ENCODE measurements at places on chromosomes 5 and 9. TPM values are rescaled to one million over a fixed set of nuclear protein-coding genes. Genes with fewer than 3 reads are reported as not detected.

EMB gene
- 70.5 TPM for total RNA-seq

PCBD2 gene
- 15.7 TPM for total RNA-seq

CNTNAP3 gene
- total RNA-seq: not detected

CRHBP gene
- not detected for total RNA-seq

ENTR1 gene
- 24.1 TPM for total RNA-seq

ANKRD33B gene
- total RNA-seq: 18.9 TPM

FBXO10 gene
- 8.7 TPM for total RNA-seq

DROSHA gene
- total RNA-seq: 105 TPM

BHMT gene
- not detected for total RNA-seq

FOXE1 gene
- total RNA-seq: not detected

FST gene
- total RNA-seq: not detected

- H3K27me3 ChIP-seq: no peaks in the 10 kb centered on the region
- H3K4me3 ChIP-seq: peak overlapping the region; percentile 96
- peak overlapping the region; percentile 57 for H3K27ac ChIP-seq
- H3K4me1 ChIP-seq: peaks cover 51% of the 10 kb centered on the region
Measured at GRCh38 chr5:139650031-139650688, 2.0 kb downstream of the CXXC5 start.

GRCh38 chr9:98363644-98364043, 108.2 kb upstream of the TBC1D2 start:
- H3K27me3 ChIP-seq: peaks cover 19% of the 10 kb centered on the region
- DNase-seq: peak; percentile 5
- no peak overlapping the region for H3K4me3 ChIP-seq
- H3K27ac ChIP-seq: no peak overlapping the region

- no peak overlapping the region for H3K4me3 ChIP-seq
- H3K27me3 ChIP-seq: no peaks in the 10 kb centered on the region
- no peak for DNase-seq
Measured at GRCh38 chr5:177354711-177355110, 3.0 kb upstream of the RGS14 start.

DNA sequence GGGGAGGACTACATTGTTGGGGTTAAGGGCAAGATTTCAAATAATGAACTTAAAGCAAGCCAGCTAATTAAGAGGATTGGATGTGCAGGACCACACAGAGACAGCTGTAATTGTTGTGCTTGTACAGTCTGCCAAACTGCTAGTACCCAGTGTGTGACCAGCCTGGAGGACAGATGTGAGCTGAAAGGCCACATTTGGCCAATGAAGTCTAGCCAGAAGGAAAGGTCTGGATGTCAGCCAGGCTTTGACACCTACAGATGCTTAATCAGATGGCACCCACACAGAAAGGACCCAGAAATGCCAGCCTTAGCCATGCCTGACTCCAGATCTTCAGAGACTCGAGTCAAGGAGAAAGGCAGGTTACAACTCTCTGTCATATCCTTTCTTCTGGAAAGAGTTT, 491.1 kb downstream of the KIF4B start:
- no peaks in the 10 kb centered on the region for H3K36me3 ChIP-seq
- no peak overlapping the region for H3K4me3 ChIP-seq
- H3K4me1 ChIP-seq: no peaks in the 10 kb centered on the region

GRCh38 chr5:82275216-82275664, 2.9 kb downstream of the RPS23 start:
- peak overlapping the region; percentile 56 for H3K27ac ChIP-seq
- H3K4me3 ChIP-seq: peak overlapping the region; percentile 38
- H3K4me1 ChIP-seq: peaks cover 44% of the 10 kb centered on the region
- no peaks in the 10 kb centered on the region for H3K27me3 ChIP-seq

DNA sequence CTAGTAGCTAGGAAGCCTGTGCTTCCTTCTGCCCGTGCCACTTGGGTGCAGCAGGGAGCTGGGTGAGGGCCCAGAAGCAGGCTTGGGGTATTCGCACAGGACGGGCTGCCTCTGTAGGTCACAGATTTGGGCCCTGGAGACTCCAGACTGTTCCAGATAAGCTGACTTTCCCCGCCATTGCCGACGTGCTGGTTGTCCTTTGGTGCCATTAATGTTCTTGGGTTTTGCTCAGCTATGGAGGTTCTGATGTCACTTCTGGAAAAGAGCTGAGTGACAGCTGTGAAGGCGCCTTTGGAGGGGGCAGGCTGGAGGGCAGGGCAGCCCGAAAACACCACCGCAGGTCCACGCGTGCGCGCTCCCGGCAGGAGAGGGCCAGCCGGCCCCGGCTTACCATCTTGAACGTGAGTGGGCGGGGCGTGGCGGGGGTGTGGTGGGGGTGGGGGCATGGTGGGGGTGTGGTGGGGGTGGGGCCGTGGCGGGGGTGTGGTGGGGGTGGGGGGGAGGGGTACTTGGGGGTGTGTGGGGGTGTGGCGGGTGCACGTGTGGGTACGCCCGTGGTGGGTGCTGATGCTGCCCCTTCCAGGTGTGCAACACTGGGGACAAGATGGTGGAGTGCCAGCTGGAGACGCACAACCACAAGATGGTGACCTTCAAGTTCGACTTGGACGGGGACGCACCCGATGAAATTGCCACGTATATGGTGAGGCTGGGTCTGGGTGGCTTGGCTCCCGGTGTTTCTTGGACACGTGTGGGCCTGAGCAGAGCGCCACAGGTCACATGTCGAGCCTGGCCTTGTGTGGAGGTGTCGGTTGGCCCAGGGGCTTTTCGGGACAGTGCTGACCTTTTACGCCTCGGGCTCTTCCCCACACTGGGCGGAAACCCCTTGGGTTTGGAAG, 79.6 kb downstream of the WNK2 start:
- no peaks in the 10 kb centered on the region for H3K4me1 ChIP-seq
- DNase-seq: no peak
- no peaks in the 10 kb centered on the region for H3K27me3 ChIP-seq
- H3K27ac ChIP-seq: no peak overlapping the region
- no peak overlapping the region for H3K4me3 ChIP-seq

DNA sequence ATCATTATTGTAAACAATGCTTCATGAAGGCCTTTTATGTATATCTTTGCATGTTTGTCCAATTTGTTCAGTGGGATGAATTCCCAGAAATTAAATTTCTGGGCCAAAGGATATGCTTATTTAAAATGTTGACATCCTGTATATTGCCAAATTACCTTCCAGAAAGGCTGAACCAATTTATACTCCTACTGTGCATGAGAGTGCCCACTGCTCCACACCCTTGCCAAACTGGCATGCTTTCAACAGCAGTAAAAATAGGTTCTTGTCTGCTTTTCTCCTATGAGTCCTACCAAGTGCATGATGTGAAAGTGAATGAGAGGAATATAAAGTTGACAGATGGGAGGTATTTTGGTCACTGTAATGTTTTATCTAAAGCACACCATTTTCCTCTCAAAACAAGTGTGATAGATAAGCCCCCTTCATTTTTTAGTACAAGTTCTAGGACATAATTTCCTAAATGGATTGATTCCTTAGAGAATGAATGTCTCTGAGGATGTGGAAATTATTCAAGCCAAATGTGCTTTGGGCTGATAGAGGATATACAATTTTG, 70.5 kb upstream of the ERBIN start:
- H3K36me3 ChIP-seq: peaks cover 6% of the 10 kb centered on the region
- H3K4me3 ChIP-seq: no peak overlapping the region
- no peaks in the 10 kb centered on the region for H3K4me1 ChIP-seq
- no peak for DNase-seq

DNA sequence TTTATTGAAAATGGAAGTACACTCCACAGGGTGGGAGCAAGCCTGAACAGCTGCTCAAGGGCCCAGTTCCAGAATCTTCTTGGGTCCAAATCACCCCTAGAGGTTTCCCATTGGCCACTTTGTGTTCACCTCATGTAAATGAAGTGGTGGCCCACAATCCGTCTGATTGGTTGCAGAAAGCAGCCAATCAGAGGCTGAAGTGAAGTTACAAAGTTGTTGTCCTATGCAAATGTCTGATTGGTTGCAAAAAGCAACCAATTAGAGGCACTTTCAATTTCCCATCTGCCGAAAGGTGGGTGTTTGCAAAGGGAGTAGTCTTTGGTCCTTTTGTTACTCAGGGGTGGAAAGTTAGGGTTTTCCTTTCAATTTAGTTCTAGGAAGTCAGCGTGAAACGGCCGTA, 8.8 kb downstream of the TMEM171 start:
- no peak for DNase-seq
- no peaks in the 10 kb centered on the region for H3K36me3 ChIP-seq
- H3K4me1 ChIP-seq: peaks cover 11% of the 10 kb centered on the region
- no peak overlapping the region for H3K27ac ChIP-seq
- H3K27me3 ChIP-seq: peaks cover 39% of the 10 kb centered on the region

DNA sequence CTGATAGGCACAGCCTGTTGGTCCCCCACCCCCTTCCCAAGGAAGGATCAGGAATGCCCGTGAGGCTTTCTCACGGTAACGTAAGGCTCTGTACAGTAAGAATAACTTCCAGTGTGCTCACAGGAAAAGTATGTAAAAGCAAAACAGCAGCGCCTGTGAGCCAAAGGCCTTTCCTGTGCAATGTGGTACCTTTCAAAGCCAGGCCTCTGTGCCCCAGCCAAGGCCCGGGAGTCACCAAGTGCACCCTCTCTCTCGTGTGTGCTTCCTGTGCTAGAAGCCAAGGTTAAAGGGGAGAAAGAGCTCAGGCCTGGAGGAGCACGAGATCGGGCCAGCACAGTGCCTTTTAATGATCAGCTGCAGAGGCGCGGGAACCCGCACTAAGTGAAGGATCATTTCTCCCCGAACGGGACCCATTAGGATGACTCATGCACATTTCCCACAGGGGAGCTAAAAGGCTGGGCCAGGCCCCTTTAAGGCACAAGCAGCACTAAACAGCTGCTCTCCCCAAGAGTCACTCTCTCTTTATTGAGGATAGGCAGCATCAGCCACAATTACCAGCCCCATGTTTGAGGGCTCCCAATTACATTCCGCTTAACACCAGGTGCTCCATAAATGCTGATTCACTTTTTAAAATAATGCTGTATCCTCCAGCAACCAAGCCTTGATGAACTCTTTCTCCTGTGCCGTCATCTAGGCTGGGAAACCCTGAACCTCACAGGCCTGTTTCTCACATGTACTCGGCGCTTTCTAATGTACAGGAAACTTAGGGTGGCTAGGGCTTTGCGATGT, 42.8 kb downstream of the SHB start:
- H3K36me3 ChIP-seq: no peaks in the 10 kb centered on the region
- DNase-seq: no peak
- H3K27me3 ChIP-seq: no peaks in the 10 kb centered on the region
- no peak overlapping the region for H3K27ac ChIP-seq
- no peak overlapping the region for H3K4me3 ChIP-seq

DNA sequence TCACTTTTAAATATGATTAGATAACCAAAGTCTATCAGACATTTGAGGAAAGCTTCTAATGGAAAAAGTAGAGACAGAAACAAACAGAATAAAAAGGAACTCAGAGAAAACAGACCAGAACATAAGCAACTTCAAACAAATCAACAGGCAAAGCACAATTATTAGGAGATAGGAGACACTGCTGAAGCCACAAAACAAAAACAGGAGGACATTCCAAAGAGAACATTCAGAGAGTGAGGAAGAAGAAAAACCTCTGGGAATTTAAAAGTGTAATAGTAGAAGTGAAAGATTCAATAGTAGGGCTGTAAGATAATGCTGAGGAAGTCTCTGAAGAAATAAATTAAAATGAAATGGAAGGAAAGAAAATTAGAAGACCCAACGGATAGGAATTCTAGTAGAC, 83.2 kb upstream of the TBCA start:
- no peak overlapping the region for H3K27ac ChIP-seq
- H3K36me3 ChIP-seq: no peaks in the 10 kb centered on the region
- H3K4me3 ChIP-seq: no peak overlapping the region
- H3K4me1 ChIP-seq: no peaks in the 10 kb centered on the region

- no peak overlapping the region for H3K27ac ChIP-seq
- no peaks in the 10 kb centered on the region for H3K36me3 ChIP-seq
- no peak overlapping the region for H3K4me3 ChIP-seq
- H3K27me3 ChIP-seq: peaks cover 8% of the 10 kb centered on the region
- no peaks in the 10 kb centered on the region for H3K4me1 ChIP-seq
- no peak for DNase-seq
Measured at GRCh38 chr5:35186749-35187148, 43.5 kb downstream of the PRLR start.

DNA sequence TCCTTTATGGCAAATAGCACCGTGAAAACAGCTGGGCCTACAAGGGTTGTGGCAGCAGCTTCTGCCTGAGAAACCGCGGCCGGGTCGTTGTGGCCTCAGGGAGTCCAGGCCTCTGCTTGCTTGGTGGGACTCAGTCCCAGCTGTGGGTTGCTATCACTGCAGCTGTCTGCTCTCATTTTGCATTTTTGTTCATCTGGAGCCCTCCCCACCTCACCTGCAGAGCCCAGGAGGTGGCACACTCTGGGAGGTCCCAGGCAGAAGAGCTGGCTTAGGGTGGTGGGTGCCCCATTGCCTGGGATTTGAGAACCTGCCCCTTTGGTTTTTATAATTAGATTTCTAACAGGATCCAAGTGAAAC, 138.4 kb downstream of the GADD45G start:
- peaks cover 55% of the 10 kb centered on the region for H3K4me1 ChIP-seq
- DNase-seq: peak; percentile 84
- no peaks in the 10 kb centered on the region for H3K36me3 ChIP-seq
- peak overlapping the region; percentile 58 for H3K4me3 ChIP-seq

DNA sequence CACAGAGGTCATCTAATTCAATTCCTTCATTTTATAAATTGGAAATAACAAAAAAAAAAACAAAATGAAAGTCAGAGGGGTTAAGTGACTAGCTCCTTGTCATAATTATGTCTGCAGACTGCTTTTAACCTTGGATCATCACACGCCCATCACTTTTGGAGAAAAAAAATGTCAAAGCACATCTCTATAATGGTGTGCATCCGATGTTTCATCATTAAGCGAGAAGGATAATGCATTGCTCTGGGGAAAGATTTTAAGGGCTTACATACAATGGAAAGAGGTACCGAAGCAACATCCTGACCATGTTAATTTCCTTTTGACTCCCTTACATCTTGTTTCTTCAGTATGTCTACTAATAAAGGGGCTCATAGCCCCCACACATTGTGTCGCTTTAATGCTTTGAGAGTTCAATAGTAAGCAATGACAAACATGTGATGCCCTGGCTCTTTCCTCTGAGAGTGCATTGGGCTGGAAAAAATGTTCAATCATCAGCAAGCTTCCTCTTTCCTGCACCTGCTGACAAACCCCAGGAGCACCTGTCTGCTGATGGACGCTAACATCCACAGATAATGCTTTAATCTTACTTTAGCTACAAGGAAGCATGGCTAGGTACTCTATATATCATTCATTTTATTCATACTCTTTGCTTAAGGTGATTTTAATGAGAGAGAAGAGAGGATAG, 242.2 kb downstream of the SMARCA2 start:
- no peak overlapping the region for H3K27ac ChIP-seq
- no peak for DNase-seq
- no peak overlapping the region for H3K4me3 ChIP-seq
- no peaks in the 10 kb centered on the region for H3K4me1 ChIP-seq
- no peaks in the 10 kb centered on the region for H3K36me3 ChIP-seq

DNA sequence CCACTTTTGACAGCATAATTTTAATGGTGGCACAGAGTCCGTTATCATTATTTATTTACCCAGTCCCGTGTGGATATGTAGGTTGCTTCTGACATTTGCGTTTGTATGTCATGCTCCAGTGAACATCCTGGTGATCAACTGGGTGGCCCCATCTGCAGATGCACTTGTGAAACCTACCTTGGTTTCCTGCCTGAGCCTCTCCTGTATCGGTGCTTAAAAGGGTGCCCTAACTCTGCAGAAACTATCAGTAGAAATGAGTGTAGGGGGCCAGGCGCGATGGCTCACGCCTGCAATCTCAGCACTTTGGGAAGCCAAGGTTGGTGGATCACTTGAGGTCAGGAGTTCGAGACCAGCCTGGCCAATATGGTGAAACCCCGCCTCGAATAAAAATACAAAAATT, 92.1 kb upstream of the IER5L start:
- peak overlapping the region; percentile 83 for H3K4me3 ChIP-seq
- no peaks in the 10 kb centered on the region for H3K36me3 ChIP-seq
- DNase-seq: no peak
- H3K4me1 ChIP-seq: peaks cover 28% of the 10 kb centered on the region

GRCh38 chr9:32554107-32554506, 1.7 kb upstream of the TOPORS start:
- no peak overlapping the region for H3K27ac ChIP-seq
- H3K27me3 ChIP-seq: no peaks in the 10 kb centered on the region
- H3K4me1 ChIP-seq: peaks cover 43% of the 10 kb centered on the region
- no peak for DNase-seq

Measured in natural killer cell treated with Interleukin-12 subunit alpha and Interleukin-12 subunit beta and Interleukin-15 and Interleukin-18, amount 100 ng/mL, for 72 hours (primary cell).